Activated naive CD4-positive, alpha-beta T cell treated with Interleukin-2 at 50 U/mL for 16 hours (primary cell): ENCODE measurements at places on chromosomes 3 and 15.

DNA sequence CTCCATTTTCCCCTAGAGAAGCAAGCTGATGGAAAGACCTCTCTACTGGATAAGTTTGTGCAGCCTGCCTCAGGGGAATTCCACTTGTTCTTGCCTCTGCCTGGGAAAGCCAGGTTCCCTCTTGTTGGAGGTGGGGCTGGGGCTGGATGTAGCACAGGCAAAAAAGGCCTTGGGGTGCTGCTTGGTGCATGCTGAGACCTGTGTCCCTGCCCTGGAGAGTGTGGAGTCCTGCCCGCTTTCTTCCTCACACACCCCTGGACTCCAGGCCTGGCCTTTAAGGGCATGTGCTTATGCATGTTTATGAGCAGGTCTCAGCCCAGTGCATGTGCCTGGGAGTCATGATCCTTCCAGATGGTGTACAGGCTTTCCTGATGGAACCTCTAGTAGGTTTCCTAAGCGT is 23.5 kb upstream of the JMJD7 start:
- DNase-seq: no peak

- DNase-seq: no peak
Observed at GRCh38 chr3:131018970-131019369, 7.7 kb downstream of the ASTE1 start.

DNA sequence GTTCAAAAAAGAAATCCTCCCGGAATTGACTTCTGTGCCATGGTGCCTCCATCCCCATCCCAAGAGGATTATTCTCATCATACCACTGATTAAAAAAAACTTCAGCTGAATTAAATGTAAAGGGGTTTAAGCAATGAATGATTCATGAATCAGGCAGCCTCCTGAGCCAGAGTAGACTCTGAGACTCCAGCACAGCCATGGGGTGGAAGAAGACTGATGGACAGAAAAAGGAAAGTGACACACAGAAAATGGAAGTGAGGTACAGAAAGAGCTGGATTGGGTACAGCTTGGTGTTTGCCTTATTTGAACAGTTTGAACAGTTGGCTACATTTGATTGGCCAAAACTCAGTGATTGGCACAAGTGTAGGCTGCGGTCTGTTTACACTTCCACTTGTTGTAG is 224.8 kb upstream of the ATP10A start:
- no peak for DNase-seq

DNA sequence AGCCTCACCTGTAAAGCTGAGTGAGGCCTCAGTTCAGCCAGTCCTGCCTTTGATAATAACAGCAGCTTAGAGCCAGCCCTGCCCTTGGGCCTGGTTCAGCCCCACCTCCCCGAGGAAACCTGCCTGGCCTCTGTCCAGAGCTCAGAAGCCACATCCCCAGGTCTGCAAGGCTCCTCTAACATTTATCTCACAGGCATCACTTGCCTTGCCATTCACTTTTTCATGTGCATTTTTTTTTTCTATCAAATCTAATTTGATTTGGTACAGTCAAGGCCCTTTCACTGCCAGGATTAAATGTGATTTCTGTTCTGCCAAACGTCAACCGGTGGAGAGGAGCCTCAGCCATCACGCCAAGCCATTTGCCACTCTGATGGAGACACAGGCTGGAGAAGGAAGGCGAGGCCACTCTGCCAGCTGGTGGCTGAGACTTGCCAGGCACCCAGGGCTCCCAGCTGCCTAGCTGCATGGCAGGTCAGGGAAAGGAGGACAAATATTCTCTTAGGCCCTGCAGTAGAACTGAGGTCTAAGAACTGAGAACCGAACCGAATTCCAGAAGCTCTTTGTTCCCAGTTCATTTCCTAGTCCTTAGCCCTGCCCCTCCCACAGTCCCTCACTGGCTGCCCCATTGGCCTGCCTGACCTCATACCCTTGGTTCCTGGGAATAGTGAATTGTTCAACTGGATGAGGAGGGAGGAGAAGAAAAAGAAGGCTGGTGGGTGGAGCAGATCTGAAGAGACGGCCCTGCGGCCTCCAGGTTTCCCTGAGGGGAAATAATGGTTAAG is 76.4 kb downstream of the SPSB4 start:
- DNase-seq: no peak

DNA sequence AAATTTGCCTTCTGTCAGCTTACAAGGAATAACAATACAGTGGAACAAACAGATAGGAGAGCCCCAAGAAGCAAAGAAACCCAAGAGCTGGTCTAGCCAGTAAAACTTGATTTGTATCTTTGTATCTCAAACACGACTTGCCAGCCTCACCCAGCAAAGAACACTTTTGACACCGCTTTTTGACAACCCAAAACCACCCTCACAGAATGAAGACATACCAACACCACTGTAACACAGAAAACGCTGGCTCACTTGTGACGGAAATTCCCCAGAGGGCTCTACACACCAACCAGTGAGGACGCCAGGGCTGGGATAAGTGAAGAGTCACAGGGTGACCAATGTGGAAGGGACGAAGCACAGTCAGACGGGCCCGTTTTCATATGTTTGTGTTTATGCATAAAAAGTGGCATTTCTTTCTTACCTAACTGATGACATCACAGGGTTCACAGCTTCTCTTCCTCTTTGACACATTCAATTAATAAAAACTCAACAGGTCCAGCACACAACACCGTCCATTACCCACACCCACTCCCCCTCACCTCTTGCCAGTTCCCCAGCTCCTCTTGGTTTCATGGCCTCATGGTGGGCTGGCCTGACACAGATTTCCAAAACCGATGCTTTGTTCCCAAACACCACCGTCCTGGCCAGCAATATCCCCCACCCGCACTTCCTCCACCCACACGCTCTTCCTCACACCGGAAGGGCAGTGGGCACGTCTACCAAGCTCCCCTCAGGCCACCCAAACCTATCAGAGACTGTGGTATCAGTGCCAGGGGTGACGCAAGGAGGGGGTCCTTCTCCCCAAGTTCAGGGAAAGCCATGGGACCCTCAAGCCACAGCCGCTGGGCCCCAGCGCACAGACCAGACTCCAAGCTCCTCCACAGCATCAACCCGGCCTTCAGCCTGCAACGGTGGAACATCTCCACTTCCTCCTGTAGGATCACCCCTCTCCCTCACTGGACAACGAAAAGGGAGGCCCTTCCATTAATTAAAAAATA is 94.2 kb downstream of the ADAMTS17 start:
- DNase-seq: no peak

DNA sequence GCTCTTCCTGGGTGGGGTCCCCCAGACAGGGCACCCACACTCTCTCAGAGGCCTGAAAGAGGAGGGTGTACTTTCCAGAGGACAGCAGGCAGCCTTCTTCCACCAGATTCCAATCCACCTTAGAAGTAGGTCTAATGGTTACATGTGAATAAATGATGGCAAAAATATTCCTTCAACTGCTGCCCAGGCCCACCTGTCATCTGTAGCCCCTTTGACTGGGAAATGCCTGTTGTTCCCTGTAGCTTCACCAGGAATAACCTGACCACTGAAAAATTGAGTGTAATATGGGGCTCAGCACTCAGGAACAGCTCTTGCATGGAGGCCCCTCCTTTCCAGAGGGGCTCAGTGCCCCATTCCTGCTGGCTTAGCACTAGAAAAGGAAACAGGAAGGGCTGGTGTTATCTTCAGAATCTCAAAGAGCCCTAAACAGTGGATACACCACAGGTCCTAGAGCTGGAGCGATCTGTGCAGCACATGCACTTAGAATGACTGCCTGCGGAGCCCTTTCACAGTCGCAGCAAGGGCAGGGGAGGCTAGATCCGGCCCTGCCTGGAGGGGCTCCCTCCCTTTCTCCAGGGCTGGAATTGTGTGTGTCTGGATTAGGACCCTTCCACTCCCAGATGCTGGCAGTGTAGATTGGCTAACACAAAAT is 32.1 kb downstream of the SLC22A14 start:
- DNase-seq: no peak

- DNase-seq: no peak
Observed at GRCh38 chr3:78871048-78871447, 896.8 kb downstream of the ROBO1 start.

DNA sequence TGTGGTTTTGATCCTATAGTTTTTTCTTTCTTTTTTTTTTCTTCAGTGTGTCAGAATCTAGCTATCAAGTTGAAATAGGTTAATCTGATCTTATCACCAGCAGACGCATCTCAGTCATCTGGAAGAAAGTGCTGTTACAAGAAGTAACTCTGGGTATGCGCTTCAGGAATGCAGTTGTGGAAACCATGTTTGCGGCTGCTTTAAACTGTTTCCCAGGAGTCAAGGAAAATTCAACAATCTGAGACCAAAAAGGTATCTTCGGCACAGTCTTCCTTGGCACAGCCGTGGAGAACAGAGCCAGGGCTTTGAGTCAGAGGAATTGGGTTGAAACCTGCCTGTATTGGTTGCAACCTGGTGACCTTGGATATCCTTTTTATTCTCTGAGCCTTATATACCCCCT is 59.9 kb downstream of the CD47 start:
- no peak for DNase-seq

GRCh38 chr15:50304836-50305235 is 39.3 kb upstream of the HDC start:
- DNase-seq: no peak

GRCh38 chr3:48564022-48564421 is 441 bp upstream of the UCN2 start:
- DNase-seq: peak; percentile 22

- DNase-seq: no peak
Observed at GRCh38 chr3:61769266-61769990, 208.1 kb downstream of the PTPRG start.
